ENCODE measurements at places on chromosomes 7 and 10.
A peak's percentile ranks its signal among the peaks of the same experiment; 100 is the strongest.

DNA sequence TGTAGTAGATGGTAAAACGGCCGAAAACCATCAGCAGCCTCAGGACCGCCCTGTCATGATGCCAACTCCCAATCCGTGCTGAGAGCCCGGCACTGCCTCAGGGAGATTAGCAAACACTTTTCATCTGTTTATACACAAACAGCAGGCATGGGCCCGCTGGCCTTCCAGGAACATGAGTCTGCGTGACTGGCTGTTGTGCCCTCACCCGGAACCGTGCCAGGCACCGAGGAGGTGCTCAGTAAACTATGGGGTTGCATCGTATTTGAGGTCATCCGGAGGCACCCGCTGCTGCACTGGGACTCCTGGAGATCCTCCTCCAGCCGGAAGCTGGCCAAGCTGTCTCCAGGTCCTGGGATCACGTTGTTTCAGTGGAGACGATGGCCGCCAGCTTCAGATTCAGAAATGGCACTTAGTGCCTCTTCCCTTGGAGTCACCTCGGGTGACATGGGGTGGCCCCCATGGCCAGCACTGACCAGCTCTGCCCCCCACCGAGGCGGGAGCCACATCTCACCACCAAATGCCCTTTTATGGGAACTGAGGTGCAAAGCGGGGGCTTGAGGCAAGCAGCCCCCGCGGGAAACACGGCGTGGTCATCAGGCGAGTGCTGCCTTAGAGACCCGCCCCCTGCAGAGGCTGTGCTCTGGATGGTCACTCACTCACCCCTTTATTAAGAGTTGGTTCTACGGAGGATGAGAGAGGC, 585.9 kb downstream of the PTPRN2 start:
- DNase-seq = peak; percentile 8

DNA sequence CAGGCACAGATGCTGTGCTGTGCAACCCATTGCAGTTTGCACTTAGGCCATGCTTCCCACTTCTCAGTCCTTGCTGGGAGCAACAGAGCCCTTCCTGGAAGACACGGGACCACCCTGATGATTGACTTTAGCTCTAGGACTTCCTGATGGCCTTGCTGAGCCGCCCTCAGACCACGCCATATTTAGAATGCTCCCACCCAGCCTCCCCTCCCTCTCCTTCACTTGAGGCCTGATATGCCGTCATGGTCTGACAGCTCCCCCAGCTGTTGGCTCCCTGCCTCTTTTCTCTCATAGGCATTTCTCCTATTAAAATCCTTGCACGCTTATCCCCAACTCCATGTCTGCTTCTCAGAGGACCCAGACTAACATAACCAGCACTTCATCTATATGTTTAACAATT, 29.4 kb upstream of the GATAD1 start:
- no peak for DNase-seq

GRCh38 chr7:6536262-6537260, 14.7 kb downstream of the GRID2IP start:
- DNase-seq = no peak

DNA sequence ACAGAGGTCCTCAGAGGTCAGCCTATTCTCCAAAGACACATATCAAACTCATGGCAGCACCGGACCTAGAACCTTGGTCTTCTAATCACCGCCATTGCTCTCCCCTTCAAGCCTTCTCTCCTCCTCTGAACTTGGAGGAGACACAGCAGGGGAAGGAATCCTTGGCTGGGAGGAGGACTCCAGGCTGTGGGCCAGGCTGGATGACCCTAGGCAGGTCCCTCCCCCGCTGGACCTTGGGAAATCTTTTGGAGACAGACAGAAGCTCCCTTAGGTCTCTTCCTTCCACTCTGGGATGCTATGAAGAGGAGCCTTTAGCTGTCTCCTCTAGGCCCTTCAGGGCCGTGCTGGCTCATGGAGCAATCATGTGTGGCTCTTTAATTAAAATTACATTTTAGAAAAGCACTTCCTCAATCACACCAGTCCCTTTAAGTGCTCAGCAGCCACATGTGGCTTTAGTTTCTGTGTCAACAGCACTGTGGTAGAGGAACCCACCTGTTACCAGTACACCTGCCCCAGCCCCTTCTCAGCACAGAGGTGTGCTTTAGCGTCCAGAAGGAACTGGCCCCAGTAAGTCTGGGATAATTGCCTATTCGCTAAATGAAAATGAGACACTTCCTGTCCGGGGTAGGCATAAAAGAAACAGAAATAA, 238.2 kb downstream of the CELF2 start:
- DNase-seq = no peak

GRCh38 chr7:145681646-145682045, 435.0 kb upstream of the CNTNAP2 start:
- DNase-seq = no peak

DNA sequence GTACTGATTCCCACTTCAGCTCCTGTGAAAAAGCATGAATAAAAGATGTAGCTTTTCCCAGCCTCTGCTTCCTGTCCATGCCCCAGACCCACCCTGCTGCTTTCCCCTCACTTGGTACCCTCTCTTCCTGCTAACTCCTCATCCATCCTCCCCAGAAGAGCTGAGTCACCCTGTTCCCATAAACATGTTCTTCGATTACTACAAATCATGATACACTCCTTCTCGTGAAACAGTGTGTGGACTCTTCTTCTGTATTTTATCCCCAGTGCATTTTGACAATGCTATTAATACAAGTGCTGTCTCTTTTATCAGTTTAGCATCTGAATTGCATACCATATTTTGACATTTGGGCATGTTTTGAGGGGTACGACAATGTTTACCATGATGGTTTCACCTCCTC, 45.8 kb upstream of the SORBS1 start:
- no peak for DNase-seq

DNA sequence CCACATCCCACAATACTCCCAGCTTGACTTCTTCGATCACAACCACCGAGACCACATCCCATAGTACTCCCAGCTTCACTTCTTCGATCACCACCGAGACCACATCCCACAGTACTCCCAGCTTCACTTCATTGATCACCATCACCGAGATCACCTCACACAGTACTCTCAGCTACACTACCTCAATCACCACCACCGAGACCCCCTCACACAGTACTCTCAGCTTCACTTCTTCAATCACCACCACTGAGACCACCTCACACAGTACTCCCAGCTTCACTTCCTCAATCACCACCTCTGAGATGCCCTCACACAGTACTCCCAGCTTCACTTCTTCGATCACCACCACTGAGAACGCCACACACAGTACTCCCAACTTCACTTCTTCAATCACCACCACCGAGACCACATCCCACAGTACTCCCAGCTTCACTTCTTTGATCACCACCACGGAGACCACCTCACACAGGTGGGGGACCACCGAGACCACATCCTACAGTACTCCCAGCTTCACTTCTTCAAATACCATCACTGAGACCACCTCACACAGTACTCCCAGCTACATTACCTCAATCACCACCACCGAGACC, 8.6 kb downstream of the MUC3A start:
- no peak for DNase-seq

- no peak for DNase-seq
Observed at GRCh38 chr10:125707541-125708468, 11.7 kb upstream of the EDRF1 start.

DNA sequence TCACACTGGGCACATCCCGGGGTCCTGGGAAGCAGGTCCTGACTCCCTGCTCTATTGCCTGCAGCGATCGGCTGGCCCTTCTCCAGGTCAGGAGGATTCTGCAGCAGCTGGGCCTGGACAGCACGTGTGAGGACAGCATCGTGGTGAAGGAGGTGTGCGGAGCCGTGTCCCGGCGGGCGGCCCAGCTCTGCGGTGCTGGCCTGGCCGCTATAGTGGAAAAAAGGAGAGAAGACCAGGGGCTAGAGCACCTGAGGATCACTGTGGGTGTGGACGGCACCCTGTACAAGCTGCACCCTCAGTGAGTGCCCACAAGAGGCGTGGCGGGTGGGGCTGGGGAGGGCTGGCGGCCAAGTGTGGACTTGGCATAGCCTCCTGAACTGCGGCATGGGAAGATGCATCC, 12.8 kb upstream of the HK1 start:
- DNase-seq = no peak

DNA sequence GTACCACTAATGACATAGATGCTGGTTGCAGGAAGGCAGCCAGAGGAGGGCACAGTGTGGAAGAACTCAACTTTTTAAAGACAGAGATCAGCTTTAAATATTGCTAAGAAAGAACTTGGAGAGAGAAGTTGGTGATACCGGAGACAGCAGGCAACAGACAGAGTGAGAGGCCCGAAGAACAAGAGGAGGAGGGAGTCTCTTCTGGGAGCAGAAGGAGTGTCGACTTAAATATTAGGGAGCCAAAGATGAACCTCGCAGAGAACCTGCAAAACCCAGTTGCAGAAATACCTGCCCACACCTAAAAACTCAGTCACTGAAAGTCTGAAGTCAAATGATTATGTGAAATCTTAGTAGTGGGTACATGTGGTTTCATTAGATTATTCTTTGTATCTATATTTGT, 3.4 kb upstream of the WDR86 start:
- no peak for DNase-seq

Data from DMS 273 treated with DMSO at 0.1 percent for 48 hours (cell line).